G401 (cell line): ENCODE measurements at places on chromosomes 11 and 22. TPM values are rescaled to one million over a fixed set of nuclear protein-coding genes. Genes with fewer than 3 reads are reported as not detected.

Gene IL10RA
- not detected in 2 replicates for total RNA-seq

Gene APOL5
- total RNA-seq: not detected in 2 replicates

Gene CHID1
- total RNA-seq: 64.2 and 83.4 TPM in 2 replicates

Gene OR8J3
- not detected in 2 replicates for total RNA-seq

Gene ZNF215
- total RNA-seq: 10.9 and 13.2 TPM in 2 replicates

Gene ARHGAP20
- total RNA-seq: not detected in 2 replicates

Gene DCDC1
- 2.1 TPM in 1 of 2 replicates, not detected in the other for total RNA-seq

Gene MMP10
- total RNA-seq: 42.3 and 45.3 TPM in 2 replicates

Gene DLG2
- 3.8 and 6.6 TPM in 2 replicates for total RNA-seq

Gene UNC93B1
- total RNA-seq: 17.8 and 34.7 TPM in 2 replicates

Gene MRGPRX3
- not detected in 2 replicates for total RNA-seq

Gene LRRN4CL
- total RNA-seq: 0.07 and 0.12 TPM in 2 replicates

DNA sequence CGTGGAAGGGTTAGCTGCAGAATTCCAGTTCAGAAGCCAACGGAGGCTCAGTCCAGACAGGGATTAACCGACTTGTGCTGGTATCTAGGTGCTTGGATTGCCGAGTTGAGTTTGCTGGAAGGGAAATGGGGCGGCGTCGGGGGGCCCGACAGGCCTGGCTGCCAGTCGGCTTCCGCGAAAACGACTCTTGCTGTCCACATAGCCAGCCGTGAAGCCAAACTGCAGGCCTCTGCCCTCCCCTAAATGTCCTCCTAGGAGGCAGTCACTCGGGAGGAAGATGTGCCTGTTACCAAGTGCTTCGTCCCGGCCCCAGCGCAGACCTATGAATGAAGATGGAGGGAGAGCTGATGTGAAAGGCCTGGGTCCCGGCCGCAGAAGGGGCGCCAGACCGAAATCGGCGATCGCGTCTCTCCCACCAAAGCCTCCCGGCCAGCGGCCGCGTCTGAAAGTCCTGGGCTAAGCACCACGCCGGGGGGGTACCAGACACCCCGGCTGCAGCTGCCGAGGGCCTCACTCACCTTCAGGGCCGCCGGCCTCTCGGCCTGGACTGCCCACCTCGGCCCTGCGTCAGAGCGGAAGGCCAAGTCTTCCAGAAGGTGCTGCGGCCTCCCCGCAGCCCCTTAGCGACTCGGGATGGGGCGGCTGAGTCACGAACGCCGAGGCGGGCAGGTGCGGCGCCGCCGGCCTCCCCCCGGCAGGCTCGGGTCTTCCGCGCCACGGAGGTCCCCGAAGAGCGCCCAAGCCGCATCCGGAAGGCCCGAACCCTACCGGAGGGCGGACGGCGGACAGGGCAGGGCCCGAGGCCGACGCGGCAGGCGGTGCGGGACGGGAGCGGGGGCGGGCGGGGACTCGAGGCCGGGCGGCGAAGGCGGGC lies 7.5 kb downstream of the DPAGT1 start:
- DNase-seq: no peak

DNA sequence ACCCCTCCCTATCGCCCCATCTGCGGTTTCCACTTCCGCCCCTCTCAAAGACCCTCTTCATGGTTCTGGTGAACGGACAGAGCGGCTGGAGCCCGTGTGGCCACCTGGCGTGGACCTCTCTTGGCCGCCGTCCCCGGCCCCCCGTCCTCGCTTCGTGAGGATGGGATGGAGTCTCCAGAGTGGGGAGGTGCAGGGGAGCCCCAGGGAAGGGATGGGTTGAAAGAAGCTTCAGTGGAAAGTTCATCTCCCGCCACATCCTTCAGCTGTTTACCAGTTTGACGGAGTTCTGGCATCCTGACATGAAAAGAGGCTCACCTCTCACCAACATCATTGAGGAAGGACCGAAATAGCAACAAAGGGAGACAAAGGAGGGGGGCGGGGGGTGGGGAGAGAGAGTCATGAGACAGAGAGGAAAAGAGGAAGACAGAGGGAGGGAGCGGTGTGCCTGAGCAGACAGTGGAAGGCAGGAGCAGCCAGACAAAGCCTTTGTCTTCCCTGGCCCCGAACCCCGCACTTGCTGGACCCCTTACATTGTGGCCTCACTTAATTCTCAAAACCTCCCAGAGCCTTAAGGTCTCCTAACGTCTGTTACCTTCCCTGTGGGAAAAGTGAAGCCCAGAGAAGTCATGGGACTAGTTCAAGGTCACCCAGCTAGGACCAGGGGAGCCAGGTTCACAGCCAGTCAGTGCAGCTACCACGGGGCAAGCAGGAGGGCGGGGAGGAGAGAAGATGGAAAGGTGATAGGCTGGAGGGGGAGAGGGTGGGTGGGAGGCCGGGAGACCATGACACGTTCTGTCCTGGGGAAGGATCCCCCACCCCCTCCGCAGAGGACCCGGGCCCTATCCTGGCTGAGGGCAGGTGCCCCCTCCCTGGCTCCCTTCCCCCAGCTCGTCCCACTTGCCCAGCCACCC lies 54.9 kb downstream of the CD6 start:
- no peak for DNase-seq

DNA sequence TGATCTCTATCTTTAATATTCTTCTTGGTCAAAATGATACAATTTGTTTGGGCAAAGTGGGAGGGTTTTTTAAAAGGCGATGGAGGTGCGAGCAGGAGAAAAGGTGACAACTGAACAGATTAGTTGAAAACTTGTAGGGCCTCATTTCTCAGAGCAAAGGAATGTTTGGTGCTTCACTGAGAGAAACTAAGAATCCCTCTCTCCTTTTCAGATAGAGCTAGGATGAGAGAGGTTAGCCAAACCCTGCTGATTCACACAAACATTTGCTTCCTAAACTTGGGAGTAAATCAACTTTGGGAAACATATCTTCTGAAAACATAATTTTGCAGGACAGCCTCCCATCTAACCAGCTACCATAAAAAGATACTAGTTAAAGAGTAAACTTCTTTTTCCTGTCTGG lies 57.0 kb downstream of the PHF21A start:
- no peak for DNase-seq

DNA sequence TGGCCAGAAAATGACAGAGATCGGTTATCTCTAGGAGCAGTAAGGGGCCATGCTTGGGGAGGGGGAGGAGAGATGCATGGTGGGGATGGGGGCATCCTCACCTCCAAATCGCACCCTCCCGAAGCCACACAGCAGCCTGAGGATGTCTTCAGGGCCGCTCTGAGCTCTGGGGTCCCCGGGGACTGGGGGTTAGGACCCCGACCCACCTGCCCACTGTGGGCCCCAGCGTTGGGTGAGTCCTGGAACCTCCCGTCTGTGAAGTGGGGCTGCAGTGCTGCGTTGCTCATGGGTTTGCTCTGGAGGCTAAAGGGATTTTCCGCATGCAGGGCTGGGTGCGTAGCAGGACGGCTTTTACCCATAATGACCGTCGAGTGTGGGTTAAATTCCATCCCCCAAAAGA lies 1046.3 kb downstream of the BRD1 start:
- DNase-seq: no peak

GRCh38 chr11:1513326-1514296 lies 27.0 kb upstream of the MOB2 start:
- DNase-seq: no peak

- peak; percentile 85 for DNase-seq
These were observed 32.4 kb downstream of the NF2 start for GRCh38 chr22:29635734-29636357.

- DNase-seq: no peak
These were observed 17.6 kb upstream of the CLPB start for GRCh38 chr11:72451831-72452376.

- no peak for DNase-seq
These were observed 4.7 kb upstream of the AP1B1 start for GRCh38 chr22:29393019-29393608.

DNA sequence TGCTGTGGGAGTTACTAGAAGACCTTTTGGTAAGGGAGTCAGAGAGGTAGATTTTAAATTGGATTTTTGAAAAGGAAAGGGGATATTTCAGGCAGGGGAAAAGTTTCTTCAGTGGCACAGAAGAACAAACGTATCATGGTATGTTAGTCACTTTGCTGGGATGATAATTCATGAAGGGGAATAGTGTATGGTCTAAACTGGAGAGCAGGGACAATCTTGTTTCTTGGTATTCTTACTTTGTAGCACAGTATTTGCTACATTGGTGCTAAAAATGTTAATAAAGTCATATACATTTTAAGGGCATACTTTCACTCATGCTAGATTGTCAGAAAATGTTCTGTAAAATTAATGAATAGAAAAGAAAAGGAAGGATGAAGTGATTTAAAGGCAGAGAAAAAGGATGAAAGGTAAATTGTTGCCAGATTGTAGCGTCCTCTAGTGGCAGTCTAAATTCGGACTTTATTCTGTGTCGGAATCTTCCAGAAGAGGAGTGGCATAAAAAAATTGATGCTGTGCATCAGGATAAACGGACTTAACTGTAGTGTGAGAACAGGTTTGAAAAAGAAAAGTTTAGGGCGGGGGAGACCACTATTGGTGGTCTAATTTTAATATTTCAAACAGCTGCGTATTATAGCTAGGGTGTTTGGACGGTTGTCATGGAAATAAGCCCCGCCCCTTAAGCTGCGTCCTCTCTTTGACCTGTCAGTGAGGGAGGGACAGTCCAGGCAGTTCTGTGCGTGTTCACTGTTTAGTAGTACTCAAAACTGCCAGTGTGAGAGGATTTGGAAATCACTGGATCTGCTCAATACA lies at the start of gene BCO2:
Gene BCO2, plus strand, starts transcription at position 724 of the 810 bp plus-strand sequence. CDS start 90 bp downstream, outside the sequence.
- DNase-seq: peak; percentile 62

DNA sequence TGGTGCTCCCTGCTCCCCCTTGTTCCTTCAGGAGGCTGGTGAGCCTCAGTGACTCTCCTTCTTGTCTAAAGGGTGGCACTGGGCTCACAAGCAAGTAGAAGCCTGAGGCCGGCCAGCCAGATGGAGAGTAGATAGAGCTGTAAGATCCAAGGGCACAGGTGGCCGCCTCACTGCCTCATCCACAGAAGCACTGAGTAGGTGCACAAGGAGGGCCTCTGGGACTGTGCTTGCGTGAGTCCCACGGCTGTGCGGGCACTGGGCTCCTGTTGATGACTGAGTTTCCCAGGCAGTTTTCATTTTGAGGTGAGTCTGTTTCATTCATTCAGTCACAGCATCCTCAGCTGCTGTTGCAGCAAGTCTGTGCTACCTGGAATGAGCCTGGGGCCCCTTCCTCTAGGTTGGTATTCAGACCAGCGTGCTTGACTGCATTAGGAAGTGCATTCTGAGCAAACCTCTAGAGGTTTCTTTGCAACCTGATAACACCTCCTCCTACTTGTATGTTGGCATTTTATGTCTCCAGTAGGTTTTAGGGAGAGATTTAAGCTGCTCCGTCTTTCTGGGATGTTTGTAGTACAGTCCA lies 184.0 kb downstream of the TBC1D22A start:
- no peak for DNase-seq

- DNase-seq: no peak
These were observed 15.6 kb downstream of the PANX1 start for GRCh38 chr11:94144216-94144615.

GRCh38 chr11:47179655-47179991 lies 2.9 kb upstream of the ARFGAP2 start:
- peak; percentile 47 for DNase-seq

DNA sequence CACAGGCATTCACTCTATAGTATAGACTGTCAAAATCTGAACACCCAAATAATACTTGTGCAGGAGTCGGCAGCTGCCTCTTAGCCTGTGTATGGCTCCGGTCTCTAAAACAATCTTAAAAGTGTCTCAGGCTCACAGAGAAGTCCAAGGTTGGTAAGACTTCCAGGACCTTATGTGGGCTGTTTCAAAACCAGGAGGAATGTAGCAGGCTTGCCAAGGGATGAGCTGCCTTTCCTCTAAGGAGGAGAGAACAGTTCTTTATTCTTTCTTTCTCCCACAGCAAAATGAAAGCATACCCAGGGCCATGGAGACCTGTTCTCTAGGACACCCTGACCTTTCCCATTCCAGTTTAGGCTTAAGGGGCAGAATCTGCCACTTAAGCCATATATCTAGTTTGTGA lies 176.5 kb downstream of the TRPC6 start:
- no peak for DNase-seq

GRCh38 chr11:72129381-72129780 lies 6.1 kb upstream of the FOLR3 start:
- DNase-seq: no peak

- no peak for DNase-seq
These were observed 105.1 kb downstream of the FEZ1 start for GRCh38 chr11:125390946-125391345.

DNA sequence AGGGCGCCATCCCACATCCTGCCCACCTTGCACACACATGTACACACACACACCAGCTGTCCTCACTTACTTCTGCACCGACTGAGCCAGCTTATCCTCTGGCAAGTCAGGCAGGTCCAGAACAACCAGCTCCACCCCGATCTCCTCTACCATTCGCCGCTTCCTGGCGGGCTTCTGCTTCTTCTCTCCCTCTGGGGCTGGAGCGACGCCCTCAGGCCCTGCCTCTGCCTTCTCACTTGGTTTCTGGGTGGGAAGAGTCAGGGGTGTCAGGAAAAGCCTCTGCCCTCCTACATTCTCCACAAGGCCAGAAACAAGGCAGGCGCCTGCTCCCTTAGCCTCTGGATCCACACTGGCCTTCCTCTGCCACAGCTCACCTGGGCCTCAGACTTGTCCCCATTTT lies 8.4 kb downstream of the HYOU1 start:
- DNase-seq: no peak

DNA sequence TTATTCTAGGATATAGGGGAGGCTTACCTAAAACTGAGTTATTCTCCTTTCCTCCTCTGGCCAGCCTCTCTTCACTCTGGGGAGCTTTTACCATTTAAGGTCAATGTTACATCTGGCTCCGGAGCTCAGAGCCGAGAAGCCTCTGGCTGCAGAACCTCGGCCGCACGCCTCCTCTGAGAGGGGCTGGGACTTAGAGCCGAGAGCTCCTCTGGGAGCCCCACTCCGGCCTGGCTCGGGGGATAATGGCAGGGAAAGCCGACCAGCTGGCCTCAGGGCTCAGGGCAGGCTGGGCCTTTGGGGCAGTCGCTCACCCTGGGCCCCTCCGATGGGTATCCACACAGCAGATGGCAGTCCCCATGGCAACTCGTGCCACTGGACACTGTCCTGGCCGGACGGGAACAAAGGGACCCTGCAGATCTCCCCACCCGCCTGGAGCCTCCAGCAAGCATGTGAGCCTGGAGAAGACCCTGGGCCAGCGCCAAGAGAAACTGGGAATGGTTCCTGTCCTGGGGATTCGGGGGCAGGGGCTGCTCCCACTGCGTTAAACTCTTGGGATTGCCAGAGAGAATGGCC lies at the start of gene IRAG1:
Gene IRAG1, minus strand, starts transcription at position 247 of the 573 bp plus-strand sequence. Its CDS starts 153 bp downstream, at position 94.
- peak; percentile 27 for DNase-seq

DNA sequence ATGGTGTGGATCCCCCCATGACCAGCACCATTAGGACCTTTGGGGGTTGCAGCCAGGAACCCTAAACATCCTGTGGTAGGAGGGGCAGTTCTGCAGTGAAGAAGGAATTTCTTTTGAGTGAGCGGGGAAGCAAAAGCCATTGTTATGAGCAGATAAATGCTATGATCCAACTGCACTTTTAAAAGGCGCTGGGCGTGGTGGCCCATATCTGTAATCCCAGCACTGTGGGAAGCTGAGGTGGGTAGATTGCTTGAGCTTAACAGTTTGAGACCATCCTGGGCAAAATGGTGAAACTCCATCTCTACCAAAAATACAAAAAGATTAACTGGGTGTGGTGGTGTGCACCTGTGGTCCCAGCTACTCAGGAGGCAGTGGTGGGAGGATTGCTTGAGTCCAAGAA lies 5.9 kb upstream of the TOMM22 start:
- DNase-seq: no peak
